Mesangial cell (primary cell): ENCODE measurements at places on chromosomes 5 and 9. TPM values are rescaled to one million over a fixed set of nuclear protein-coding genes. Genes with fewer than 3 reads are reported as not detected.

PCDHA6 gene
- 1.0 TPM in 1 of 2 replicates, not detected in the other for total RNA-seq

ZFP37 gene
- 0.98 and 1.0 TPM in 2 replicates for total RNA-seq

ELAVL2 gene
- 0.25 TPM in 1 of 2 replicates, not detected in the other for total RNA-seq

RNF130 gene
- total RNA-seq = 34.7 and 57.6 TPM in 2 replicates

CDKN2A gene
- total RNA-seq = 36.5 and 50.0 TPM in 2 replicates

TSSK1B gene
- under 0.01 TPM in 1 of 2 replicates, not detected in the other for total RNA-seq

ADAMTS2 gene
- total RNA-seq = 3.1 and 4.7 TPM in 2 replicates

TXNDC8 gene
- not detected in 2 replicates for total RNA-seq

PCDHB3 gene
- 0.16 and 0.38 TPM in 2 replicates for total RNA-seq

PCDHA10 gene
- 0.13 TPM in 1 of 2 replicates, not detected in the other for total RNA-seq

PLPP7 gene
- total RNA-seq = 4.4 and 4.7 TPM in 2 replicates

FSTL4 gene
- 0.38 TPM in 1 of 2 replicates, not detected in the other for total RNA-seq

ORM2 gene
- not detected in 2 replicates for total RNA-seq

PGGT1B gene
- total RNA-seq = 9.1 and 10.3 TPM in 2 replicates

PIP5KL1 gene
- total RNA-seq = 2.5 and 4.2 TPM in 2 replicates

CRHBP gene
- total RNA-seq = 0.33 and 2.9 TPM in 2 replicates

PCAT7 gene
- total RNA-seq = 0.13 TPM in 1 of 2 replicates, not detected in the other

PCDHB12 gene
- total RNA-seq = under 0.01 and 0.25 TPM in 2 replicates

RNF208 gene
- 1.6 and 5.3 TPM in 2 replicates for total RNA-seq

SLC36A2 gene
- not detected in 2 replicates for total RNA-seq

NR6A1 gene
- 0.49 and 0.51 TPM in 2 replicates for total RNA-seq

CD14 gene
- 1.3 TPM in 1 of 2 replicates, not detected in the other for total RNA-seq

RNF183 gene
- total RNA-seq = 0.38 TPM in 1 of 2 replicates, not detected in the other

IGFBPL1 gene
- total RNA-seq = 1.8 and 8.6 TPM in 2 replicates

NTRK2 gene
- under 0.01 and 0.13 TPM in 2 replicates for total RNA-seq

NR5A1 gene
- not detected in 2 replicates for total RNA-seq

RORB gene
- under 0.01 and 0.13 TPM in 2 replicates for total RNA-seq

SH3GL2 gene
- total RNA-seq = 0.33 and 0.63 TPM in 2 replicates
